ENCODE measurements at places on chromosomes 7 and 10.

DNA sequence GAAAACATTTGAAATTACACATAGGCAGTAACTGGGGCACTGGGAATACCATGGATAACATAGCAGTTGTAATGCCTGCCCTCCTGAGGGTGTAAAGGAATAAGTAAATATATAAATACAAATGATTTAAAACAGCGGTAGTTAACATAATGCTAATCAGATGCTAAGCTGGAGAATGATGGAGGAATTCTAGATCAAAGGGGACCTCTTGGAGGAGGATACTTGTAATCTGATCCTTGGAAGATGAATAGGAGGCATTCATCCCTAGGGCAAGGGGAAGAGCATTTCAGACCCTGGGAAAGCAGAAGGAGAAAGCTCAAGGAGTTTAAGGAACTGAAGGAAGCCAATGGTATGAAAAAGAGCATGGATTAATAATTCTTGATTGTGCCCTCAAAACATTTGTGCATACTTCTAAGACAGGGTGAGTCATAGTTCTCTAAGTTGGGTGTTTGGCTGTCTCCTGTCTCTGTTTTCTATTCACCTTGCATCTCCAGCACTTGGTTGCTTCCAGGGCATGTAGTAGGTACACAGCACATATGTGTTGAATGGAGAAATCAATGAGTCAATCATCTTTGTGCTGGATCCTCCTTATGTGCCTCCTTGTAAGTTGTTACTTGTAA is 54.8 kb upstream of the PLPP4 start:
- no peak for DNase-seq

DNA sequence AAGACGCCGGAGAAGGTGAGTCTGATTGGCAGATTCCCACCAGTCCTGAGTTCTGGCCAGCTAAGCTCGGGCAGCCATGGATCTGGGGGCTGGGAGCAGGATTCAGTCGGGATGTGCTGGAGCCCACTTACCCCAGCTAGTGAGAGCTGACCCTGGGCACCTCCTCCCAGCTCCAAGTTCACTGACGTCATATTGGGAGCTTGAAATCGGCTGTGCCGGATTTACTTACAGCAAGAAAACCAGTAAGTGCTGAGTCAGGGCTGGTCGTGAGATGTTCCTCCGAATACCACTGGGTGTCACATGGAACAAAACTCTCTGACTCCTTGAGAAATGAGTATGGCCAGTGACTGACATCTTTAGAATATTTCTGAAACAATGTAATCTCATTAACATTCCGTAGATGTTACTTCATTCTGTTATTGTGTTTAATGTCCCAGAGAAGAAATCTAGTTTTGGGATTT is 621.2 kb downstream of the SDK1 start:
- peak; percentile 87 for DNase-seq

- DNase-seq = no peak
Observed at GRCh38 chr10:66777665-66778064, 148.2 kb upstream of the LRRTM3 start.

- DNase-seq = no peak
Observed at GRCh38 chr7:149147752-149148653, 750 bp downstream of the ZNF398 start.

GRCh38 chr7:158827411-158828132 is 1.7 kb downstream of the ESYT2 start:
- DNase-seq = no peak

Measured in kidney epithelial cell (primary cell).